ENCODE measurements at places on chromosomes 3 and 15.

DNA sequence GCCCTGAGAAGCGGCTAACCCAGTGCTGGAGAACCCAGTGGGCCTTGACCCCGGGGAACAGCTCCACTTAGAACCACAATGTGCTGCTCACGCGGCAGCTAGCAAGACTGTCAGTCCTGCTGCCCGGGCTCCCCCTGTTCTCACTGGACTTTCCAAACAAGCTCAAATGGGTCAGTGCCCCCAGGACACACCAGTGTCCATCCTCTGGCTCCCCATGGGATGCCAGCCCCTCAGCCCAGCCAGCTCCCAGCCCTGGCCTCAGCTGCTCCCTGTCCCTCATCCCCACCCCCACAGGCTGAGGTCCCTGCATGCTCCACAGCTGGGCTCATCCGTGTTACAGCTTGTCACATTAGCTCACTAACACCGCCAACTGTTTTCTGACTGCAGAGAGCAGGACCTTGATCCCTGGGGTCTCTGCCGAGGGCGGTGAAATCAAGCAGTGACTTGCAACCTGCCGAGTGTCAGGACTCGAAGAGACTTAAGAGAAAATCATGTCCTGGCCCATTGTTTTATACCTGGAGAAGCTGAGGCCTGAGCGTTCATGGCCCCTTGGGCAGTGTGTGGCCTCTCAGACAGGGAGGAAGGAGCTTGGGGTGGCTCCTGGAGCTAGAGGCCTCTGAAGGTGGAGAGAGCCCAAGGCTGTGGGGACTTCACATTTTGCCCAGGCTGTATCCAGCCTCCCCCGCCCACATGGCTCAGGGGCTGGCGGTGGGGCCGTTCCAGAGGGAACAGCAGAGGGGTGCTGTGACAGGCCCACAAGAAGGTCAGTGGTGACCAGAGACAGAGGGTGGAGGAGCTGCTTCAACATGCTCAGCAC lies 157.5 kb downstream of the MEGF11 start:
- DNase-seq = no peak

- DNase-seq = no peak
These were observed 10.3 kb downstream of the STARD5 start for GRCh38 chr15:81313686-81314085.

- no peak for DNase-seq
These were observed 111.0 kb downstream of the TPRG1 start for GRCh38 chr3:189282741-189283140.

- DNase-seq = no peak
These were observed 12.2 kb upstream of the NMD3 start for GRCh38 chr3:161208931-161209330.

- DNase-seq = no peak
These were observed 107.2 kb upstream of the ABHD17C start for GRCh38 chr15:80587816-80588456.

DNA sequence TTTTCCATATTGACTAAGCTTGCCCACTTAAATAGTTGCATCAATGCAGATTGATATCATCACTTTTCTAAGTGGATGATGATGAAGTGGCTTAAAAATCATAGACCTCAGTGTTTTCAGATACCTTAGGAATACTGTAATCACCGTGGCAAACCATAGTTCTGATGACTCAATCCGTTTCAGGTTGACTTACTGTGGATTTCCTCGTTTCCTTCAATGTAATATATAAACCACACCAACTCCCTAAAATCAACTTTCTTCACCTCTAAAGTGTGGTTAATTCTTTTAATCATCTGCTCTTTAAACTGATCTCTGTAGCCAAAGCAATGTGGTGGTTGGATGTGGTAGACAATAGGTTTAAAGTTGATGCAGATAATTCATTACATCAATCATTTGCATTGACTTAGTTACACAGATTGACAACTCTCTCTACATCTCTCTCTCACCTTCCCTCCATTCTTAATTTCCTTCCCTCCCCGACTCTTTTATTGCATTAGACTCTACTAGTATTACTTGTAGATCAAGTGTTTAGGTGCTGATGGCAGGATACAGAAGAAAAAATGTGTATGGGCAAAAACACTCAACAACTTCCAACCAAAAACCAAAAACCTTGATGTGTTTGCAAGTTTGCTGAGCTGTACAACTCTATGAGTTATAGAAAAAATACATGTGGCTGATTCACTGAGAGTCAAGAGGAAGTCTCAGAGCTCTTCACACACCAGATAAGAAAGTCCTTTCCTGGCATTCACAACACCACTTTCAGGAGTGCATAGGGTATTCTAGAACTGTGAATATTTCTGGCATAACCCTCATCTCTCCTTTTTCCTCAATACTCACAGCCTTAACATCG lies 243.5 kb downstream of the NFKBIZ start:
- no peak for DNase-seq

- no peak for DNase-seq
These were observed 221.6 kb downstream of the FGF12 start for GRCh38 chr3:192505731-192506130.

- no peak for DNase-seq
These were observed 318.6 kb downstream of the FGF12 start for GRCh38 chr3:192408647-192409200.

GRCh38 chr3:130758624-130759369 lies 12.2 kb upstream of the PIK3R4 start:
- DNase-seq = no peak

DNA sequence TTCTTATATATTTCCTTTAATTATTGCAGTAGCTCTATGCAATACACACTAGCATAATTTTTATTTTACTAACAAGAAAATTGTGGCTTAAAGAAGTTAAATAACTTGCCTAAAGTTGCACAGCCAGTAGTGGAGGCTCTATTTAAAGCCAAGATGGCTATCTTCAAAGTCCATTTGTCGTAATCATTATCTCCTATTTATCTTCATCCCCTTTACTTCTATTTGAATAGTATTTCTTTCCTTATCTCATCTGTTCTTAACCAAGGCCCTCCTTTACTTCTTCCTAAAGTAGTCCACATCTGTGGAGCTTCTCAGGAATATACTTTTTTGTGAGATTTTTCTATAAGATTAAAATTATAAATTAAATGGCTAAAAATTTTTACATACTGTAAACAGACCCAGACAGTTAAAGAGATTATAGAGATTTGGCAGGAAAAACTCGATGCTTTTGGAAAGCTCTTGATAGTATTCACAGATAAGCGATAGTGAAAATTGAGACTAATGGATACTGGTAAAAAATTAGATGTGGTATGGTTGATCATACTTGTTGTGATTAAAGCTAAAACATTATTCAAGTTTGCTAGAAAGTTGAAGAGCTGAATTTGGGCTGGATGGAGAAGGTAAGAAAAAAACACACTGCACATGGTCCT lies 129.2 kb downstream of the ZNF609 start:
- DNase-seq = no peak

DNA sequence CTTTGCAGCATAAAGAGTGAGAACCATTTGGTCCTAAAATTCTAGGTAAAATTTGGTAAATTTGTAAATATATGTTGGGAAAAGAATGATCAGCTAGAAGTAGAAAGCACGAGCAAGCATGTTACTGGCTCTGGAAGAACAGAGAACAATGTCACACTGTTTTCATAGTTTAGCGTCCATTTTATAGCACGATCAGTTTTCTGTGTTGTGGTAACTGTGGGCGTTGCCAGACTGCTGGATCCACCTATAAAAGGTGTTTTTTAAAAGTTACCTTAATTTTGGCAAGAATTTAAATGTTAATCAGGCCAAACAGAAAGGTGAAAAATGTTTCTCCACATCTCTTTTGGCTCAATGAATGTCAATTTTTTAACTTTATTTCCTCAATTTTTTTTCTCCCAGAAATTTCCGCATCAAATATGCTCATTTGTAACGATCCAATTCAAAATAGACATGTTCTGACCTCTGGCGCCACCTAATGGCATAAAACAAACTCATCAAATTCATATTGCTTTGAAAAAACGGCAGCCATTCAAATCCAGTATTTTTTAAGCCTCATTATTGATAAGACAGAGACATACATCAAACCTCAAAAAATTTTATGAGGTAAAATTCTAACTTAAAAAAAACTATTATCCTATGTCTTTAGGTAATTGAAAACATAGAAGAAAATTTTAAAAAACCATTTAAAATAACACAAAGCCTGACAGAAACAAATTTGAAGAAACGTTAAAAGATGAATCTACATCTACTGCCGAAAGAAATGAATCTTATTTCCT lies 5.5 kb upstream of the GP5 start:
- peak; percentile 42 for DNase-seq

- no peak for DNase-seq
These were observed 174.0 kb downstream of the SUCNR1 start for GRCh38 chr3:152047465-152047864.

DNA sequence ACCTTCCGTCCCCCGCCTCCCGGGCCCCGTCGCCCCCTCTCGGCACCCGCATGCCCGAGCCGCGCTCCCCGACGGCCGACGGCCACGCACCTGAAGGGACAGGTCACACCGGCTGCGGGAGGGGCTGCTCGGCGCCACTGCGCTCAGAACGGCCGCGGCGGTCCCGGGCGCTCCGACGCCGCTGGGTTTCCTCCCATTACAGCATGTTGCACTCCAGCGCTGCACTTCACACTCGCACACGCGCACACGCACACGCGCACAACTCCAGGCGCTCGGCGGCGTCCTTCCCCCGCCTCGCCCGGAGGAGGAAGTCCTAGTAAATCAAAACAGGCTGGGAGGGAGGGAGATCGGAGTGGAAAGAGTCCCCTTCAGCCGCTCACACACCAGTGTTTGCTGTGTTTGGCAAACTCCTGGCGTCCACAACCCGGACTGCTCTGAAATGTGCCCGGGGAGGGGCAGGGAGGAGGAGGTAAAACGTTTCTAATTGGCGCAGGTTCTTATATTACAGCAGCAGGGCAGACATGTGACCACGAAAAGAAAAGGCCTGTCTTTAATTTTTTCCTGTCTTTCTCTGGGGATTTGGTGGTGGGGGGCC lies 76.7 kb upstream of the VGLL4 start:
- DNase-seq = peak; percentile 77

DNA sequence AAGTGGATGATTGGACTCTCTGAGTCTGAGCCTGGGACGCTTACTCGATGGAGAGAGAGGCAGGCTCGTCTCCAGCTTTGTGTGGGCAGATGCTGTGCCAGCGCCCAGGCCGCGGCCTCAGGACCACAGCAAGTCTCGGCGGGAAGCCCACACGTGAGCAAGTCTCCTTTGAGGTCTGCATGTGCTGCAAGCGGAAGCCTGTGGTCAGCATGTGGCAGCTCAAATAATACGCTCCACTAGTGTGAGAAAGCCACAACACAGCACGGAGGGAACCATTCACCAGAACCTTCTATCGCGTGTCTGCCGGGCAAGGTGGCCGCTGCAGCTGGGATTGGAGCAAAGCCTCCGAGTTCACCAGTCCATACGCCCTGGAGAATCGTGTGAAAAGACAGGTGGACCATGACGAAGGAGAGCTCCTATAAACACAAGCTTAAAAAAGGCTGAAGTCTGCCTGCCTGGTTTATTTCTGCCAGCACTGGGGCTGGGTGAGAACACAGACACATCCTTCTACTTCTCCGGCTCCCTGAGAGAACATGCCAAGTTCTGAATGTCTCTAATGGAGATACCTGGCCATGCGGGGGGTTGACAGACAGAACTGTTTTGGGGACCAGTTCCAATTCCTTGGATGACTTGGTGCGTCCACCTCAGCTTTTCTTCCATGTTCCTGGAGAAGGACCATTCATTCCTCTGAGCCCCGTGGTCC lies 82.0 kb upstream of the LRIG1 start:
- peak; percentile 61 for DNase-seq

DNA sequence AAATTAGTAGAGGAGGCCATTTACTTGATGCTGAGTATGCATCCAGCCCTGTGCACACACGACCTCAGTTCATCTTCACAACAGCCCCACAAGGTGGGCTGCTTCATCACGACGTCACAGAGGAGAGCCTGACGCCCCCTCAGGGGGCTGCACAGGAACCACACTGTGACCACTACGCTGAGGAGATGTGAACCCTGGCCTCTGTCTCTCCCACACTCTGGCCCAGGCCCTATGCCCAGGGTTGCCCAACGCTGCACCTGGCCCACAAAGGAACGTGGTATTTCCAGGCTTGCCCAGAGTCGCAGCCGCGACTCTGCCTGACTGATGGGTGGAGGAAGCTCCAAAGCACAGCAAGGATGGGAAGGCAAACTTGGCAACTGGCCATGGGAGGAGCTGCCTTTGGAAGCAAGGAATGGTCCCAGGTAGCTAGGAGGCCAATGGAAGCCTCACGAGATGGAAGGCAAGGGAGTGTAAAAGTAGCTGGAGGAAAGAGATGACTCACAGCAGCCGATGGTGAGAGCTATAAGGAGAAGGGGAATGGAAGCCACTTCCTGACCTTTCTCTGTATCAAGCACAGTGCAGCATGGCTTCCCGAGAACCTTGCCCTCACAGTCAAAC lies 226.0 kb downstream of the KLF13 start:
- no peak for DNase-seq

DNA sequence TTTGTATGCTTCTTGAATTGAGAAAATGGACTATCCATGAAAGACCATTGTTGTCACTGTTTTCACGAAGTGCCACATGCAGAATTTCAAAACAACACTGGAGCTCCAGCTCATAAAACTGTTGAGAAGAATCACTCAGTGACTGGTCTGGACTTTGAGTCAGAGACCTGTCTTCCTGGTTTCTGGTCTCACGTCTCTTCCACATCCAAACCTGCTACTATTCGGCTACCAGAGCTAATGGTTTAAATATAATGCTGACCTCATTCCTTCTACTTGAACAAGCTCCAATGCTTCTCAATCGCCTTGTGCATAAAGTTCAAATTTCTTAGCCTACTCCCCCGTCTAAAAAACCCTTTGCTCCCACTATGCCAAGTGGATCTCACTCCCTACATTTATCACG lies 227.9 kb upstream of the NR2F2 start:
- DNase-seq = no peak

DNA sequence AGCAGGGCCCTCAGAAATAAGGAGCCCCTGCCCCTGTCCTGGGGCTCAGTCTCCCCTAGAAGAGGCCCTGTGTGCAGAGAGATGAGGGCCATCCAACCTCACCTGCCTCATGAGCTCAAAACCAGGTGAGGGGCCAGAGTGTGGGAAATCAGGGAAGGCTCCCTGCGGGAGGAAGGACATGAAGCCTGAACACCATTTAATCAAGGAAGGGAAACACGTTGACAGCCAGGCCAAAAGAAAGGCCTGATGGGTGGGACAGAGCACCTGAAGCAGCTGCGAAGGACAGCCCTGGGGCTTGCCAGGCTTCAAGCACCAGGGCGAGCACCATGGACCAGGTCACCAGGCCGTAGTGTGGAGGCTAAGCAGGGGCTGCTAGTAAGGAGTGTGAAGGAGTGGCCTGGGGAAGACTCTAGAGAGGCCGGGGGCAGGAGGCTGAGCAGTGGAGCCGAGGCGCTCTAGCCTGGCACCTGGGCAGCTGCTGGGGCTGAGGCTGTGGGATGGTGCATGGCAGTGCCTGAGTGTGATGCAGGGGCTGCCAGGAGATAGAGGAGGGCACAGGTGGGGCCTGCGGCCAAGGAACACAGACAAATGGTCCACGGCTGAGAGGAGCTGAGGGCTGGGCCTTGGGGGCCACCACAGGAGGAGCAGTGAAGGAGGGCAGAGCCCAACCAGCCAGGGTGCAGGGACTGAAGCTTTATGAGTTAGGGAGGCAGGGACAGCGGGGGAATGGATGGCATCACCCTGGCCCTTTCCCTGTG lies 16.1 kb downstream of the ACAA1 start:
- DNase-seq = no peak

GRCh38 chr3:155385896-155386625 lies 92.6 kb upstream of the STRIT1 start:
- DNase-seq = no peak

- no peak for DNase-seq
These were observed 209.8 kb downstream of the TNIK start for GRCh38 chr3:171250444-171250843.

- no peak for DNase-seq
These were observed 6.0 kb upstream of the GATA2 start for GRCh38 chr3:128498901-128499530.
